NCI-H1105 (cell line): ENCODE measurements at places on chromosomes 2 and 18.

- DNase-seq = no peak
Measured at GRCh38 chr18:77049938-77050337, 82.6 kb downstream of the MBP start.

- no peak for DNase-seq
Measured at GRCh38 chr18:77251730-77252050, 2.0 kb downstream of the GALR1 start.

GRCh38 chr2:59093571-59093970, 852.4 kb upstream of the FANCL start:
- no peak for DNase-seq

- DNase-seq = no peak
Measured at GRCh38 chr18:26406324-26406723, 142.0 kb downstream of the KCTD1 start.

- DNase-seq = no peak
Measured at GRCh38 chr2:7424481-7424880, 507.3 kb downstream of the RNF144A start.

DNA sequence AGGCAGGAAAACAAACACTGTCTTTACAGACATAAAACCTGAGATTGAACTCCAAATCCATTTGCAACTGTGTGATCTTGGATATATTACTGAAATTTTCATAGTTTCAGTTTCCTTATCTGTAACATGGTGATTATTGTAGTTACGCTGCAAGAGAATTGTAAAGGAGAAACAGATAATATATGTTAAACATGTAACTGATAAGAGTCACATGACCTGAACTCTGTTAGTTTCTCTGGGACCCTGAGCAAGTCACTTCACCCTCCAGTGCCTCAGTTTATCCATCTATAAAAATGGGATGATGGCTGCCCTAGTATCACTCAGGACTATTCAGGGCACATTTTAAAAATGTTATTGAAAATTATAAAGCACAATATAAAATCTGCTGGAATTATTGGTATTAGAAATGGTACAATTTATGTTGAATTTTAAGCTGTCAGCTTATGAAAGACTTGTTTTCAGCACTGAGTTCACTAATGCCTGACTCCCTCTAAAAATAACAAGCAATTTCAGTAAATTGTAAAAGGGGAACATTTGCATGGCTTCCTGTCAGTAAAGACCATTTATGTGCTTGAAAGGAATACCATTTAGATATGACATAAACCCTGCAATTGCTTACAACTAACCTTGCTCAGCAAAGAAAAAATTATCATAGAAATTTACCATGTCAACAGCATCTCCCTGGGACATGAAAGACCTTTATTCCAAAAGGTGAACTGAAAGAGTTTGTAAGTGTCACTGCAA, 393.5 kb downstream of the RAD51AP2 start:
- no peak for DNase-seq

GRCh38 chr2:58634653-58635370, 393.7 kb upstream of the FANCL start:
- DNase-seq = peak; percentile 27

GRCh38 chr18:27901424-27902226, 275.3 kb downstream of the CDH2 start:
- no peak for DNase-seq

GRCh38 chr2:3779496-3780049, 76.2 kb downstream of the DCDC2C start:
- no peak for DNase-seq

GRCh38 chr2:46098621-46099062, 198.6 kb upstream of the EPAS1 start:
- DNase-seq = no peak

- peak; percentile 13 for DNase-seq
Measured at GRCh38 chr18:76495435-76496193, 572 bp upstream of the ZNF516 start.

GRCh38 chr2:223976635-223977226, 19.5 kb downstream of the MRPL44 start:
- no peak for DNase-seq

- no peak for DNase-seq
Measured at GRCh38 chr2:25481381-25482300, 139.9 kb upstream of the DNMT3A start.

DNA sequence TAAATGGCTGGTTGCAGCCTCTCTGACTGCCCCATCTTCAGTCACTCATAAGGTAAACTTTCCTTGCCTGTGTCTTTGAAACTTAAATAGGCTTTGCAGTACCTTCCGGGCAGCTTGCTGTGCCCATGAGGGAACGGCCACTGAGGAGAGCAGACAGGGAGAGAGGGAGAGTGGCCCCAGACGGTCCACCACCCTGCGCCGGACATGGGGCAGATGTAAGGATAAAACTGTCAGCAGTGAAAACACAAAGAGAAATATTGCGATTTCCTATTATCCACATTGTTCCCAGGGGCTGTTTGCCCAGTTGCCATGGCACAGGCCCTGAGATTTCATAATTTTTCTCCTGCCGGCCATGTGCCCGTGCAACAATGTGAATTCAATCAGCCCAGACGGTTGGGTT, 265.9 kb upstream of the SALL3 start:
- no peak for DNase-seq

- no peak for DNase-seq
Measured at GRCh38 chr2:181231886-181232621, 225.1 kb upstream of the ITGA4 start.
